ENCODE measurements at places on chromosomes 11 and 22. TPM values are rescaled to one million over a fixed set of nuclear protein-coding genes. Genes with fewer than 3 reads are reported as not detected.

GRCh38 chr22:47793304-47794101 is 1031.1 kb downstream of the TBC1D22A start:
- DNase-seq, result no peak

DNA sequence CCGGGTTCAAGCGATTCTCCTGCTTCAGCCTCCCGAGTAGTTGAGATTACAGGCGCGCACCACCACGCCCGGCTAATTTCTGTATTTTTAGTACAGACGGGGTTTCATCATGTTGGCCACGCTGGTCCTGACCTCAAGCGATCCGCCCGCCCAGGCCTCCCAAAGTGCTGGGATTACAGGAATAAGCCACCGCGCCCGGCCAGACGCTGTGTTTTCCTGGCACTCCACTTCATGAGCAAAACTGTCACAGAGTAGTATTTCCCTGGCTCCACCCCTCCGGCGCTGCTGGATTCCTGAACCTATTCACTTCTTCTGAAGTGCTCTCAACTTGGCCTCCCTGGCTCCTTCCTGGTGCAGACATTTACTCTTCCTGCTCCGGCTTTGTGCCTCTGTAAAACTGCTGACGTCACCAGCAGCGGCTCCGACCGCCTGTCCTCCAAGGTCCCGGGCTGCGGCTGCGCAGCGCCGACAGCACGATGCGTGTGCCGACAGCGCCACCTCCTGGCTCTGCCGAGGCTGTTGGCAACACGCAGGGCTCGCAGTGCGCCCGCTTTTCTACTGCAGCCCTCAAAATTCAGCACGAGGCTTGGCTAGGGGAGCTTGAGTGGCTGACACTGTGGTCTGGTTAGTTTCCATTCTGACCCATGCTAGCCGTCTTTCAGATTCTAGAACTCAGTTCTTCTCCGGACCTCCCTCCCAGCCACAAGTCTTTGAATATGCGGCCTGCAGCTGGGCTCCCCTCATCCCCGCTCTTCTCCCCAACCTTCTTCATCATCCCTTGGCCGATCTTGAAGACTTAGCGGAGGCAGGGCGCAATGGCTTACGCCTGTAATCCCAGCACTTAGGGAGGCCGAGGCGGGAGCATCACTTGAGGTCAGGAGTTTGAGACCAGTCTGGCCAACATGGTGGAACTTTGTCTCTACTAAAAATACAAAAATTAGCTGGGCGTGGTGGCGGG is 36.6 kb downstream of the APOL3 start:
- peak; percentile 74 for DNase-seq

- DNase-seq, result no peak
Measured at GRCh38 chr22:17116572-17117330, 4.4 kb downstream of the TMEM121B start.

- no peak for DNase-seq
Measured at GRCh38 chr22:39254122-39254521, 9.3 kb upstream of the PDGFB start.

DNA sequence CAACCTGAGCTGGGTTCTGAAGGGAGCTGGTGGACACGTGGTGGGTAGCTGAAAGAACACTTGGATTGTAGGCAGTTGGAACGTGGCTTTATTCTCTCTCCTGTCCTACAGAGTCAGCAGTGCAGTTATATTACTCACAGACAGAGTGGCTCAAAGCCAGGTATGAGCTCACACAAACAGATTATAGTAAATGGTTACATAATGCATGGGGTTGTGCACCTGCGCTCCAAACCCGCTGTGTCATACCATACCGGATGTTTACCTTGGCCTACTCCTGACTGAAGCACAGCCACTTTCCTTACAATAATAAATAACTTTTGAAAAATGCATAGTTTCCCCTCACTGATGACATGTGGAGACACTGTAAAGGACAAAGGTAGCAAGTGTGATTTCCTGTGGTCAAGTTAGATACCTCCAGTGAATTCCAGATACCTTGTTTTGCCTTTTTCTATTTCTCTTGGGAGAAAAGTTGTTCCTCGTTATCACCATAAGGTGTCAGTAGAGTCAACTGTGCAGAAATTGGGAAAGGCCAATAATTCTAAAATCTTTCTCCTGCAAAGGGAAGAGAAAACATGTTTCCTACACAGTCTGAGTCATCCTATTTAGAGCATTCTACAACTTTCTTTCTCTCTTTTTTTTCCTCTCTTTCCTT is 13.5 kb downstream of the MS4A6A start:
- no peak for DNase-seq

DNA sequence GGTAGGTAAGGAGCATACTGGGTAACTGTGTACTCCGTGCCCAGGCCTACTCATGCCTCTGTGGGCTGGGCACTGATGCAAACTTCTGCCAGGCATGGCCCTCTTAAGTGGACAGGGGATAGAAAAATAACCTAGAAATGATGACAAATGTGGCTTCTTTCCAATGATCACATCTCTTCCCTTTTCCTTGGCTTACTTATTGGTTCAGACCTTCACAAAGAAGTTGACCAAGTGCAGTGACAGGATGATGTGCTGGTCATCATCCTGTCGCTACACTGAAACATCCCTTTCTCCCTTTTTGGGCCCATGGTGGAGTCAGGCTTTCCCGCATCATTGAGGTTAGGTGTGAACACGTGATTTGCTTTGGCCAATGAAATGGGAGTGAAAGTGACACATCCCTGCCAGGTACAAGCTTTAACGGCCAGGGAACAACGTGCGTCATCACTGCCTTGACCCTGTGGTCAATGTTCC is 31.8 kb upstream of the APOBEC3A start:
- DNase-seq, result no peak

DNA sequence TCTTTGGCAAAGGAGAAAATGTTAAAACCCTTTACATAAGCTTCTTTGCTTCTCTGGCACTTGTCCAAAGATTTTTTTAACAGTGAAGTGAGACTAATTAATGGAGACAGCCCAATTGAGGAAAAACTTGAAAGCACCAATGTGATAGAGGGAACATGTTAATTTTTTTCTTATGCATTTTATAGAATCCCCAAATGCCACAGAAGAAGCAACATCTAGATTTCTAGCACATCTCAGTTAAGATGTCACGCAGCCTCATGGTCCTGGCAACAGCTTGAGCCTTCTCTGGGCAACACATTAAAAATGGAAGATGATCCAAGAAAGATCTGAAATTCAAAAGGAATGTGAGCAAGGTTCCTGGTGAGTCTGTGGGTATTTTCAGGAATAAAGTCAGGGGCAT is 48.5 kb downstream of the PACSIN2 start:
- no peak for DNase-seq

Gene SLC22A8
- not detected for polyA plus RNA-seq

Gene KDM4E
- not detected for polyA plus RNA-seq

Gene LGALS1
- 1,629 TPM for polyA plus RNA-seq

Gene TMPRSS5
- polyA plus RNA-seq, result 0.06 TPM

Gene CNGA4
- polyA plus RNA-seq, result not detected

Gene OR51E2
- polyA plus RNA-seq, result not detected

Gene LDHAL6A
- polyA plus RNA-seq, result not detected

Gene ZBTB44
- 15.7 TPM for polyA plus RNA-seq
